ENCODE measurements at places on chromosomes 7 and 10. TPM values are rescaled to one million over a fixed set of nuclear protein-coding genes. Genes with fewer than 3 reads are reported as not detected.
A peak's percentile ranks its signal among the peaks of the same experiment; 100 is the strongest.

DNA sequence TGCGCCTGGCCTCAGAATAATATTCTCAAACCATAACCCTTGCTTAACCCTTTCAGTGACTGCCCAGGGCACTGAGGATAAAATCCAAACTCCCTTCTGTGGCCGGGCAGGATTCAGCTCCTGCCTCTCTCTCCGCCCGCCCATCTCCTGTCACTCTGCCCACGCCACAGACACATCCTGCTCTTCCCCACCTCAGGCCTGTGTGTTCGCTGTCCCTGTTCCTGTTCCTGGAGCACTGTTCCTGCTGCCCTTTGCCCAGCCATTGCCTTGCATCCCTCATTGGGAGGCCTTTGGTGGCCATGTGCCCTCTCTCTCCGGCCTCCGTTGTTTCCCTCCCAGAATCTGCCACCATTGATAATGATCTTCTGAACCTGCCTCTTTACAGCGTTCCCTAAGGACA, 108.8 kb downstream of the SH3PXD2A start:
- DNase-seq = no peak

DNA sequence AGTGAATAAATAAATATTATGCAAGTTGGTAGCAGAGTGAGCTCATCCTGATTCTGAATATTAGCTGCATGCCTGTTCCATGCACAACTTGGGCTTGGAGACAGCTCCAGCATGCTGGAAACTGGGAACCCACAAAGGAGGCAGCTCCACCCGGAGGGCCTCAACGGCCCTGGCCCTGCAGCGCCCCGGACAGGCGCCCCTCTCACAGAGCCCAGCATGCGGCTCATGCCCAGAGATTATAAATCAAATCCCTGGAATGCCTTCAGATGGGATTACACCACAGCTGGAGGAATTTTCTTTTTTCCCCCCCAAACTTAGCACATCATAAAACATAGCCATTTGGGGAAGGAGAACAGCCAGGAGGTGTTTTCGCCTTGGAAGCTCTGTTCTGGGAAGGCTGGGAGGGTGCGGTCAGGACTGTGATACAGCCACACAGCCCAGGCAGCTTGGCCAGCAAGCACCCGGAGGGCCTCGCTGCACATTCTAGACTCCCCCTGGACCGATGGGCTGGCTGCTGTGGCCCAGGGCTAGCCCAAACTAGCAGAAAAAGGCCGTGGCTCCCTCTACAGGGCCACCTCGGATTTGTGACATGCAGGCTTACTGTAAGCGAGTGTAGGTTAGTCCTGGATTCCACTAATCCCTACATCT, 102.4 kb downstream of the PTPN20 start:
- DNase-seq = peak; percentile 82

GRCh38 chr7:151890355-151891004, 13.6 kb upstream of the PRKAG2 start:
- DNase-seq = peak; percentile 60

GRCh38 chr7:117347480-117347879, 24.6 kb upstream of the WNT2 start:
- no peak for DNase-seq

DNA sequence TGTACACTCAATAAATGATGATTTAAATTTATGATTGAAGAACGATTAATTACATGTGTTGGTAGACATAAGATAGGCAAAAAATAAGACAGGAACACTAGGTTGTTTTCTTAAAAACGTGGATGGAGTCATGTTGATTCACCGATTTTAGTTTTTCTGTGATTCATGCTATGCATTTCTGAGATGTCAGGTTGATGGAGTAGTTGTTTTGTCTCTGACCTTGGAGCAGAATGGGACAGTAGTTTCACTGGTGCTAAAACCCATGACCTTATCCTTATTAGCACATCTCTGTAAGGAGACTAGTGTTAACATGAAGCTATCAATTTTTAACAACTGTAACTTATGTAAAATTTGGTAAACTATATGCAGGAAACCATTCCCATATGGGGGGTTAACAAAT, 611.6 kb upstream of the FZD8 start:
- no peak for DNase-seq

DNA sequence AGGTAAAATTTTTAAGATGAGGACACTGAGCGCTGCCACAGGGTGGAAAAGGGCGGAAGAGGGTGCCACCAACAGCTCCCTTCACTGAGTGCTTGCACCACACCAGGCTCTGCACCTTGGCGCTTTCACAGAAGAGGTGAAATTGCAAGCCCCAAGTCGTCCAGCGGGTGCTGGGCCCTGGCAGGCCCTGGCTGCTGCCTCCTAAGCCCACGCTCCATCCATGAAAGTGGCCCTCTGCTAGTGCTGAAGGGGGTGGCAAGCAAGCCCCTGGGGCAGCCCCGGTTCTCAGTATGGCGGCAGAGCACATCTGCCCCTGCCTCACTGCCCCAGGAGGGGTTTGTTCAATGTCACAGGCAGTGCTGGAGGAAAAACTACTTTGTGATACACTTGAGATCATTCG, 95.1 kb downstream of the SLIT1 start:
- no peak for DNase-seq

DNA sequence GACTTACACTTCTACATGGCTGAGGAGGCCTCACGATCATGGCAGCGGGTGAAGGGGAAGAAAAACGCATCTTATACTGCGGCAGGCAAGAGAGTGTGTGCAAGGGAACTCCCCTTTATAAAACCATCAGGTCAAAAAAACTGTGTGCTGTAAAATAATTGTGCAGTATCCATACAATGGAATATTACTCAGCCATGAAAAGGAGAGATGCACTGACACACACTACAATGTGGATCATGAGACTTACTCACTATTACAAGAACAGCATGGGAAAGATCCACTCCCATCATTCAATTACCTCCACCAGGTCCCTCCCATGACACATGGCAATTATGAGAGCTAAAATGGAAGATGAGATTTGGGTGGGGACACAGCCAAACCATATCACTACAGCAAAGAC, 27.2 kb upstream of the CARD11 start:
- no peak for DNase-seq

- no peak for DNase-seq
These were observed 2.0 kb downstream of the PLCE1 start for GRCh38 chr10:93995598-93996271.

DNA sequence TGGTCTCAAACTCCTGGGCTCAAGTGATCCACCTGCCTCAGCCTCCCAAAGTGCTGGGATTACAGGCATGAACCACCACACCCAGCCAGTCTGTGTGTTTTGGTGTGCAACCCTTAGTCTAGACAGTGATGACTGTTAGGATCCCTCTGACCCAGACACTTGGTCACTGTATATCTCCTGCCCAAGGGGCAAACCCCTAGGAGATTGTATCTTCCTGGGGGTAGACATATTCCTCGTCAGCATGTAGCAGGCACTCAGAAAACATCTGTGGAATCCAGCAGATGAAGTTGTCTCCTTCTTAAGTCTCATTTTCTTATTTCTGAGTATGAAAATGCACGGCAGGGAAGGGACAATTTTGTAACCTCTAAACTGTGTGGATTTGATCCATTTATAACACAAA, 292.5 kb downstream of the GFRA1 start:
- no peak for DNase-seq

GRCh38 chr10:21349912-21350286, 175.6 kb downstream of the SKIDA1 start:
- DNase-seq = peak; percentile 20

- no peak for DNase-seq
These were observed 203.4 kb downstream of the MAD1L1 start for GRCh38 chr7:2029211-2029905.

- DNase-seq = no peak
These were observed 16.5 kb downstream of the GRIFIN start for GRCh38 chr7:2459674-2460073.

DNA sequence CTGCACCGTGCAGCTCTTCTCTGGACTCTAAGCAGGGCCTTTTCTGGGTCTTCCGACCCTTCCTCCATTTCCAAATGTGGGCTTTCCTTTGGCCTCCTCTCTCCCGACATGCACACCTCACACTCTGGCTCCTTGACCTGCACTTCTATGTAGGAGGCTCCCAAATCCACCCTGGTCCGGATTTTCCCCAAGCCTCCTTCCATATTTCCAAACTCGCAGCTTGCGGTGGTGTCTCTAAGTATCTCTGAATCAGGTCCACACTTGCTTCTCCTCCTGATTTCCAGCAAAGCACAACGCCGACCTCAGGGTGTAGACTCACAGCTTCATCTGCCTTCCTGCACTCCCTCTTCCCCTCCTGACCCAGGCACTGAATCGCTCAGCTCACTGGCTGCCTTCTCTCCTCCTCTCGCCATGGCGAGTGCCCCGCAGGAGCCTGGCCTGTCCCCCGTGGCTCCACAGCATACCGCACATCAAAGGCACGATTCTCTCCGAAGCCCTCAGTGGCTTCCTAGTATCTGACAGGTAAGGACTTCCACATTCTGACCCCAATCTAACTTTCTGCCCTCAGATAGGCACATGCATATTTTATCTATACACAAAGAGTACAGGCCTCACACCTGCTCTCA, 27.8 kb downstream of the DIP2C start:
- peak; percentile 65 for DNase-seq

Gene PTPRZ1
- total RNA-seq = 11.9 TPM

Gene OTUD1
- 8.7 TPM for total RNA-seq

Gene HKDC1
- total RNA-seq = 0.07 TPM

Gene ADCYAP1R1
- total RNA-seq = 1.6 TPM

Gene VGF
- total RNA-seq = not detected

Gene SFXN2
- total RNA-seq = 26.6 TPM

Gene CALML3
- total RNA-seq = not detected

Gene UBTD1
- 18.0 TPM for total RNA-seq

Data from endodermal cell (in vitro differentiated cells).